ENCODE measurements at places on chromosomes 2 and 18.

DNA sequence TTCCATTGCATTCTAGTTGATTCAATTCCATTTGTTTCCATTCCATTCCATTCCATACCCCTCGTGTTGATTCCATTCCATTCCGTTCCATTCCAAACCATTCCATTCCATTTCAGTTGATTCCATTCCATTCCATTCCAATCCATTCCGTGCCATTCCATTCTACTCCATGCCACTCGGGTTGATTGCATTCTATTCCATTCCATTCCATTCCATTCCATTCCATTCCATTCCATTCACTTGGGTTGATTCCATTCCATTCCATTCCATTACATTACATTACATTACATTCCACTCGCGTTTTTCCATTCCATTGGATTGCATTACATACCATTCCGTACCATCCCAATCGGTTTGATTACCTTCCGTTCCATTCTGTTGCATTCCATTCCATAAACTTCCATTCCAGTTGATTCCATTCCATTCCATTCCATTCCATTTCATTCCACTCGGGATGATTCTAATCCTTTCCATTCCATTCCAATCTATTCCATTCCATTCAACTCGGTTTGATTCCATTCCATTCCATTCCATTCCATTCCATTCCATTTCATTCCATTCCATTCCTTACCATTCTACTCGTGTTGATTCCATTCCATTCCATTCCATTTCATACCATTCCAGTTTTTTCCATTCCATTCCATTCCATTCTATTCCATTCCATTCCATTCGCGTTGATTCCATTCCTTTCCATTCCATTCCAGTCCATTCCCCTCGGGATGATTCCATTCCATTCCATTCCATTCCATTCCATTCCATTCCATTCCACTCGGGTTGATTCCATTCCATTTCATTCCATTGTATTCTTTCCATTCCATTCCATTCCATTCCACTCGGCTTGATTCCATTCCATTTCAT, 1140.4 kb downstream of the RPIA start:
- H3K27ac ChIP-seq = no peak overlapping the region
- no peak for DNase-seq
- H3K4me1 ChIP-seq = no peaks in the 10 kb centered on the region
- no peak overlapping the region for H3K4me3 ChIP-seq
- H3K36me3 ChIP-seq = no peaks in the 10 kb centered on the region

- H3K36me3 ChIP-seq = no peaks in the 10 kb centered on the region
- H3K4me3 ChIP-seq = no peak overlapping the region
- no peak for DNase-seq
- H3K27ac ChIP-seq = no peak overlapping the region
- H3K4me1 ChIP-seq = peaks cover 10% of the 10 kb centered on the region
- H3K27me3 ChIP-seq = no peaks in the 10 kb centered on the region
Observed at GRCh38 chr2:38474021-38474456, 97.0 kb upstream of the ATL2 start.

GRCh38 chr2:65586516-65586915, 154.1 kb upstream of the SPRED2 start:
- H3K27me3 ChIP-seq = no peaks in the 10 kb centered on the region
- no peaks in the 10 kb centered on the region for H3K4me1 ChIP-seq
- no peak for DNase-seq
- no peaks in the 10 kb centered on the region for H3K36me3 ChIP-seq

DNA sequence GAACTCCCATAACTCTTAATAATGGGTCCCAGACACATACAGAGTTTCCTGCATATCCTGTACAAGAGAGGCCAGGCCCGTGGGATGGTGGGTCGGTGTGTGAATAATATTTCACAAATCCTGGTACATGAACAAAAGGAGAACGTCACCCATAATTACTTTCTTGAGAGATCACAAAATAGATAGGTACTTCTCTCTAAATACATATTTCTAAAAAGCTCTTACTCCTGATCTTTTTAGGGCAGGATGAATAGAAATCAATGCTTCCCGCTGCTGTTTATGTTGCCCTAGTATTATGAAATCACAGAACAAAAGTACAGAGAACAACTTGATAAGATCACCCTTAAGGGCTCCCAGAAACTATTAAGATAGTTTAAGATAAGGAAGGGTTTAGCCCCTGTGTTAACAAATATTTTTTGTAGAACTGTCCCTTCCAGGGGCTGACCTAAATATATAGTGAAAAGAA, 5.4 kb downstream of the IRS1 start:
- H3K4me1 ChIP-seq = peaks cover 41% of the 10 kb centered on the region
- H3K36me3 ChIP-seq = peaks cover 19% of the 10 kb centered on the region
- H3K27ac ChIP-seq = peak overlapping the region; percentile 96
- H3K4me3 ChIP-seq = peak overlapping the region; percentile 45
- no peaks in the 10 kb centered on the region for H3K27me3 ChIP-seq
- no peak for DNase-seq

- H3K36me3 ChIP-seq = no peaks in the 10 kb centered on the region
- no peaks in the 10 kb centered on the region for H3K27me3 ChIP-seq
- no peak overlapping the region for H3K4me3 ChIP-seq
Observed at GRCh38 chr18:8835521-8835953, 130.2 kb downstream of the MTCL1 start.

DNA sequence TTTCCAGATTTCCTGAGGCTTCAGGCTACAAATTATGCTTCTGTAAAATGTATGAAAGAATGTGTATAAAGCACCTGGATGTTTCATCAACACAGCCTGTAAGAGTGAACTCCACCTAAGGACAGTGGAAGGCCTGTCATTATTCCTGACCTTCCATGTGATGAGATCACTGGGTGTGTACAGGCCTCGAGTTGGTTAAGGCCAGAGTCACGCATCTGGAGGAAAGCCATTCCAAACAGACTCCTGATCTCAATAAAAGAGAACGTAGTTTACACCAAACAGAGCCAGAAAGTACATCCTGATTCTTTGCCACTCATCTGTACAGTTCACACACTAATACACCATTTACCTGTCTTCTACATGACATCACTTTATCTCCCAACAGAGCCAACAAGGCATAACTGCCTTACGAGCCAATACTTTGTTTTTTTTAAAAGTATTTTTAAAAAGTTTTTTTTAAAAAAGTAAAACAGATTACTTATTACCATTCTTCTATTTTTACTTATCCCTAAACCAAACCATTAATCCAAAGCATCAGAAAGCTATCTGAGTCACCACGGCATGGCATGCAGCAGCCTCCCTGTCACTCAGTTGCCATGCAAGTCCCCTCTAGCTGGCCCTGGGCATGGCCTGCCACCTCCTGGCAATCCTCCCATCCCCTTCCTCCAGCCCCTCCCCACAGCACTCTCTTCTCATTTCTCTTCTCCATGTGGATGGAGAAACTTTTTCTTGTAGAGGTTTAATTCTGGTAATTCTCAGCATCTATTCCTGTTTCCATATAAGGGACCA, 78.8 kb upstream of the TFCP2L1 start:
- H3K36me3 ChIP-seq = peaks cover 28% of the 10 kb centered on the region
- H3K4me1 ChIP-seq = peaks cover 11% of the 10 kb centered on the region
- H3K27ac ChIP-seq = peak overlapping the region; percentile 26
- no peaks in the 10 kb centered on the region for H3K27me3 ChIP-seq

DNA sequence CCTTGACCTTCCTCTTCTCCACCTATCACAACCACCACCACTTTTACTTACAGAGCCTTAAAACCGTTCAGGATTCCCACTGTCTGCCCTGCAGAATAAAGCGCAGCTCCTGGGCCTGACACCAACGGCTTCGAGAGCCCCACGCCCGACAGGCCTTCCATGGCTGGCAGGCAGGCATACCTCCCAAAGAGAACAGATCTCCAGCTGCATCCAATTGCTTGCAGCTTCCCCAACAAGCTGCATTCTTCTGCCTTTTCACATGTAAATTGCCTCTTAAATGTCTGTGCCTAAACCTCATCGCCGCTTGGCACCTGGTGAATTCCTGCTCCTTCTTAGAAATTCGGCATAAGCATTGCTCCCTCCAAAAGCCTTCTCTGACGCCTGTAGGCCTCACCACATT, 31.5 kb upstream of the FAM124B start:
- no peak for DNase-seq
- no peak overlapping the region for H3K27ac ChIP-seq
- no peak overlapping the region for H3K4me3 ChIP-seq
- H3K4me1 ChIP-seq = no peaks in the 10 kb centered on the region

- no peaks in the 10 kb centered on the region for H3K36me3 ChIP-seq
- H3K27me3 ChIP-seq = no peaks in the 10 kb centered on the region
- DNase-seq = no peak
- H3K4me3 ChIP-seq = no peak overlapping the region
Observed at GRCh38 chr2:215737477-215737876, 275.9 kb downstream of the MREG start.

GRCh38 chr2:232235716-232236115, 142.8 kb upstream of the ALPP start:
- peaks cover 16% of the 10 kb centered on the region for H3K36me3 ChIP-seq
- no peaks in the 10 kb centered on the region for H3K27me3 ChIP-seq
- H3K4me3 ChIP-seq = no peak overlapping the region
- no peak overlapping the region for H3K27ac ChIP-seq
- H3K4me1 ChIP-seq = no peaks in the 10 kb centered on the region

GRCh38 chr2:48187503-48187902, 281.2 kb upstream of the FBXO11 start:
- H3K4me1 ChIP-seq = no peaks in the 10 kb centered on the region
- no peak overlapping the region for H3K4me3 ChIP-seq
- no peak overlapping the region for H3K27ac ChIP-seq

- H3K36me3 ChIP-seq = no peaks in the 10 kb centered on the region
- H3K4me1 ChIP-seq = peaks cover 5% of the 10 kb centered on the region
- peak overlapping the region; percentile 99 for H3K27ac ChIP-seq
Observed at GRCh38 chr2:240561325-240561971, 1.3 kb downstream of the DUSP28 start.

DNA sequence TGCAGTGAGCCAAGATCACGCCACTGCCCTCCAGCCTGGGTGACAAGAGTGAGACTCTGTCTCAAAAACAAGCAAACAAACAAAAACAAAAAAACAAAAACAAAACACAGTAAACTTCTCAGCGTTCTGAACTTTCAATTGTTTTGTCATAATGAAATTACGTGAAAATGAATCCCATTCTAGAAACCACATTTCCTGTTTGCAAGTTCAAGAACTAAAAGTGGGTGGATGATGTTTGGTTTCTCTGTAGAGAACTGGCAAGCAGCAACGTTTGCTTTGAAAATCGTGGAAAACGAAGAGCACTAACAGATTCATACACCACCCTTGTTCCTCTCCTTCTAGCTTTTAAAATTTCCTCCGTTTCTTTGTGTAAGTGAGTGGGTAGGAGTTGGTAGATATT, 226.1 kb upstream of the LYPD1 start:
- H3K4me1 ChIP-seq = no peaks in the 10 kb centered on the region
- H3K27me3 ChIP-seq = no peaks in the 10 kb centered on the region
- H3K36me3 ChIP-seq = no peaks in the 10 kb centered on the region
- no peak overlapping the region for H3K4me3 ChIP-seq
- H3K27ac ChIP-seq = no peak overlapping the region

DNA sequence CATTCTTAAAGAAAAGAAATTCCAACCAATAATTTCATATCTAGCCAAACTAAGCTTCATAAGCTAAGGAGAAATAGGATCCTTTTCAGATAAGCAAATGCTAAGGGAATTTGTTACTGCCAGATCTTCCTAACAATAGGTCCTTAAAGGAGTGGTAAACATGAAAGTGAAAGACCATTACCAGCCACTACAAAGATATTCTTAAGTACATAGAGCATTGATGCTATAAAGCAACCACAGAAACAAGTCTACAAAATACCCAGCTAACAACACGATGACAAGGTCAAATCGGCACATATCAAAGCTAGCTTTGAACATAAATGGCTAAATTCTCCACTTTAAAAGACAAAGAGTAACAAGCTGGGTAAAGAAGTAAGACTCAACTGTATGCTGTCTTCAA, 188.9 kb upstream of the RPRM start:
- H3K36me3 ChIP-seq = no peaks in the 10 kb centered on the region
- no peaks in the 10 kb centered on the region for H3K4me1 ChIP-seq
- H3K27ac ChIP-seq = no peak overlapping the region

DNA sequence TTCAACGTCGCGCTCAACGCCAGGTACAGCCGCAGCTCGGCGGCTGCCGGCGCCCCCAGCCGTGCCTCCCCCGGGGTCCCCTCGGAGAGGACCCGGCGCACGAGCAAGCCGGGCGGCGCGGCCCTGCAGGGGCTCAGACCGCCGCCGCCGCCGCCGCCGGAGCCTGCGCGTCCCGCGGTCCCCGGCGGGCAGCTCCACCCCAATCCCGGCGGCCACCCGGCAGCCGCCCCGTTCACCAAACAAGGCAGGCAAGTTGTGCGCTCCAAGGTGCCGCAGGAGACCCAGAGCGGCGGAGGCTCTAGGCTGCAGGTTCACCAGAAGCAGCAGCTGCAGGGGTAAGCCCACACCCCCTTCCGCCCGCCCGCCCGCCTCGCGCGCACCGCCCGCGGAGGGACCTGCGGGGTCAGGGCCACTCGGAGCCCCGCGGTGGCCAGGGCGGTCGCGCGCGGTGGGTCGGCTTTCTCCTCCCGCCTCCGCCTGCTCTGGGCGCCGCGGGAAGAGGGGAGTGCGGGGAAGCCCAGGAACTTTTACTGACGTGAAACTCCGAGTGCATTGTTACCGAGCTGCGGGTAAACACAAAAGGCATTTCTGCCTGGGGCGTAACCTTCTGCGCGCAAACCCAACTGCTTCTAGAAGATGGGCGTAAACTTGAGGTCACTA, 861 bp downstream of the LTBP1 start:
- H3K4me3 ChIP-seq = peak overlapping the region; percentile 82
- H3K4me1 ChIP-seq = peaks cover 6% of the 10 kb centered on the region
- no peaks in the 10 kb centered on the region for H3K27me3 ChIP-seq
- H3K36me3 ChIP-seq = no peaks in the 10 kb centered on the region

- DNase-seq = no peak
- peaks cover 43% of the 10 kb centered on the region for H3K4me1 ChIP-seq
- no peak overlapping the region for H3K27ac ChIP-seq
- no peak overlapping the region for H3K4me3 ChIP-seq
Observed at GRCh38 chr2:64153811-64154210, 9.6 kb upstream of the PELI1 start.

DNA sequence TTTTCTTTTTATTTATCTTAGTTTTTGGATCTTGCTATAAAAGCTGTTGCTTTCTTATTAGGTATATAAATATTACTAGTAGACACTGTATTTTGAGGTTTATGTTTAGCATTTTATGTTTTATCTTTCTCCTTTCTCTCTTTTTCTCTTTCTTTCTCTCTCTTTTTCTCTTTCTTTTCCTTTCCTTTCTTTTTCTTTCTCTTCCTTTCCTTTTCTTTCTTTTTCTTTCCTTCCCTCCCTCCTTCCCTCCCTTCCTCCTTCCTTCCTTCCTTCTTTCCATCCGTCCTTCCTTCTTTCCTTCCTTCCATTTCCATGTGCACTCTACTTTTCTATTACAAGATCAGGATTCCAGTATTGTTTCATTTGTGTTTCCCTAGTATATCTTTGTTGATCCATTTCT, 814.8 kb downstream of the KCNJ3 start:
- H3K27me3 ChIP-seq = no peaks in the 10 kb centered on the region
- no peak overlapping the region for H3K4me3 ChIP-seq
- H3K36me3 ChIP-seq = no peaks in the 10 kb centered on the region
- no peaks in the 10 kb centered on the region for H3K4me1 ChIP-seq
- DNase-seq = no peak

All from tibial artery (tissue), 4 donors.